ENCODE measurements at places on chromosomes 3 and 15.

GRCh38 chr3:16788440-16789056 is 96.2 kb upstream of the PLCL2 start:
- DNase-seq: no peak

GRCh38 chr3:106745344-106746168 is 631.7 kb upstream of the CCDC54 start:
- no peak for DNase-seq

DNA sequence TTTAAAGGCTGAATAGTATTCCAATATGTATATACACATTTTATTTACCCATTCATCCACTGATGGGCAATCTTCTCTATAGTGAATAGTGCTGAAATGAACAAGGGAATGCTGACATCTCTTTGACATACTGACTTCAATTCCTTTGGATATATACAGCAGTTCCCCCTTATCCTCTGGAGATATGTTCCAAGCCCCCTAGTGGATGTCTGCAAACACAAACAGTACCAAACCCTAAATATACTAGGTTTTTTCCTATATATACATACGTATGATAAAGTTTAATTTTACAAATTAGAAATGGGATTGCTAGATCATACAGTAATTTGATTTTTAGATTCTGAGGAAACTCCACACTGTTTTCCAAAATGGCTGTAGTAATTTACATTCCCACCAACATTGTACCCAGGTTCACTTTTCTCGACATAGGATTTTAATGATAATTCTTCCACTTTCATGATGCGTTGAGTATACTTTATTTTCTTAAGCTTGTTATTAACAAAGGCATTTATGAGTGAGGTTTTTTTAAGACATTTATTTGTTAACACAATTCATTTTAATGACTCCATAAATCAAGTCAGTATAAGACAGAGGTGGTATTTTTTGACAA is 38.2 kb downstream of the VPS13C start:
- no peak for DNase-seq

- DNase-seq: peak; percentile 1
Observed at GRCh38 chr3:5565026-5565425, 377.5 kb downstream of the EDEM1 start.

GRCh38 chr3:196969660-196970546 is 1.3 kb upstream of the PIGZ start:
- no peak for DNase-seq

DNA sequence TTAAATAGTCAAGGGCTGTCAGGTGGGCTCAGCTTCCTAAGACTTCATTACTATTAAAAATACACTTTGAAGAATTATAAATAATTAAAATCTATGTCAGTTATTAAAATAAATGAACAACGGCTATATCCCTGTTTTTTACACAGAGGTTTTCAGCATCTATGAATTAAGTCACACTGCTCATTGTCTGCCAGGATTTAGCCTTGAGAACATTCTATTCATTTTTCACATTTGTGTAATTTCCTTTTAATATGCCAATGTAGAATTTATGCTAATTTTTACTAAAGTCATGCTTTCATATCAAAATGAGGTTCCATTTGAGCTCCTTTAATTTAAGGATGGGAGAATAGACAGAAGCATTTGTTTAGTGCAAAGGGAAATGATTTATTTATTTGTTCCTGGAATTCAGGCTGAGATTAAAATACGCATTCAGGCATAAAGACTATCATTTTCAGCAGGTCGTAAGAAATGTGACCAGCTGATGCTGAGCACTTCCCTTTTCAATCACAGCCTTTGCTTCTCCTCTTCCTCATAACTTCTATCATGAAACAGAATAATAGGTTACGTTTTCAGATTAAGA is 345.1 kb downstream of the MFSD1 start:
- DNase-seq: no peak

- no peak for DNase-seq
Observed at GRCh38 chr3:156760333-156760732, 65.8 kb upstream of the LEKR1 start.

- no peak for DNase-seq
Observed at GRCh38 chr15:43969802-43970375, 143.1 kb downstream of the WDR76 start.

GRCh38 chr3:24683633-24684384 is 189.2 kb upstream of the THRB start:
- no peak for DNase-seq

DNA sequence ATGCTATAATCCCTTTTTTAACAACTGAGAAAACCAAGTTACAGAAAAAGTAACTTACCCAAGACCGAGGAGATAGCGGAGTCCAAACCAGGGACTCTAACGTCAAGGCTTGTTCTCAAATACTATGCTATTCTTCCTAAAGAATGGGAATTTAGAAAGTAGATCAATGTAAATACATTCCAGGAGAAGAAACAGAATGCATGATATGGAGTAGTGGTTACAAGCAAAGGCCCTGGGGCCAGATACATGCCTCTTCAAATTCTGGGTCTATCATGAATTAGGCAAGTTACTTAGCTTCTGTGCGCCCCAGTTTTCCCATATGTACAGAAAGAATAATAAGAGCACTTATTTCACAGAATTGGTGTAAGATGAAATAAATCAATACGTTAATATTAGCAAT is 102.0 kb upstream of the CHMP2B start:
- no peak for DNase-seq

DNA sequence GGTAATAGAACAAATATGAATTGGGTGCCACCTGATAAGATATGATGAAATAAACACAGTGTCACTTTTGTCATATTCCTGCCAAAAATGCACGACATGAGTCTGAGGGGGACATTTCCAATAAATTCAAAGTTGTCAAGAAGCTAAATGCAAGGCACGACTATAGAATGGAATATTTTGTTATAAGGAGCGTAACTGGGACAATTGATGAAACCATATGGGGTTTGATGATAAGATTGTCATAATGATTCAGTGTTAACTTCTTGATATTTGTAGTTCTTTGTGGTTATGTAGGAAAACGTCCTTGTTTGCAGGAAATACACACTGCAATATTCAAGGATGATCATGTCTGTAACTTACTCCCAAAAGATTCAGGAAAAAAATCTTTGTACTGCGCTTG is 163.3 kb downstream of the MEX3B start:
- no peak for DNase-seq

DNA sequence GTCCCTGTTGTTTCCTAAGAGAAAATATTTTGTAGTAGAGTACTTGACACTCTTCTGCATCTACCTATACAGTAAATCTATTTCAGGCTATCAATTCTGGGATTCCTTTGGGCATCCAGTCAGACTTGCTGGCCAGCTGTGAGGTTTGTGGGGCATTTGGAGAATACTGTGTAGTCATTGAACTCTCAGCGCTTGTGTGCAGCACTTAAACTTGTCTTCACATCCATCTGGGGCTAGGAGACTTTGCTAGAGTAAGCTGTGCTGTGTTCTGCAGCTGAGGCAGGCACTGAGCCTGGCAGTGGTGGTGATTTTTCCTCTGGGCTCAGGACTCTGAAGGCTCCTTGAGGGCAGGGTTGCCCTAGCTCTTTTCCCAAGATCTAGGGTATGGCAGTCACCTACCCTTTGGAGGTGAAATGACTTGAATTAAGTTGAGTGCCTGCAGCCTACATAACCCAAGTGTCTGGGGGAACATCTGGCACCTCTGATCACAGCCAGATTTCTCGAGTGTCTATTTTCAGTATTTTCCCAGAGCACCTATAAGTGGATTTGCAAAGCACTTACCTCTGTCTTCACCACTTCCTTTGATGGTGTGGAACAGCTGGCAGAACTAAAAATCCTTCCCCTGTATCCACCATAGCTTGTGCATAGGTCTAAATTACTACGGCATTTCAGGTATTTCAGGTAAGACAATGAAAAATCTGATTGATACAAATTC is 19.3 kb downstream of the CLSTN2 start:
- DNase-seq: no peak

DNA sequence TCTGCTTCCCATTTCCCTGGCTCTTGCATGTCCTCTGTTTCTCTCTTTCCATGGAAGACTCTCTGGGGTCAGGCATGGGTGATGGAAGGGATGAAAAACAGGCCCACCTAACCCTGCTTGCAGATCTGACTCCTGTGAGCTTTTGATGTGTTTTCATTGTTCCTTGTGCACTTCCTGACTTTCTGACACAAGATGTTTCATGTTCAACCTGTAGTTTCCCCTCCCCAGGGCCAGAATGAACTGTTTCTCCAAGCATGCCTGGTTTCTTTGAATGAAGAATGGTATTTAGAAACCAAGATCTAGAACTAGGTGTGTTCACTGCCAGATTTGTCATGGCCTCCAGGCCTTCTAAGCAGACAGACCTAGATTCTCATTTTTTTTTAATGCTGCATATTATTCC is 36.1 kb upstream of the CRTC3 start:
- no peak for DNase-seq

- DNase-seq: peak; percentile 62
Observed at GRCh38 chr15:66720206-66721010, 18.4 kb downstream of the SMAD6 start.

DNA sequence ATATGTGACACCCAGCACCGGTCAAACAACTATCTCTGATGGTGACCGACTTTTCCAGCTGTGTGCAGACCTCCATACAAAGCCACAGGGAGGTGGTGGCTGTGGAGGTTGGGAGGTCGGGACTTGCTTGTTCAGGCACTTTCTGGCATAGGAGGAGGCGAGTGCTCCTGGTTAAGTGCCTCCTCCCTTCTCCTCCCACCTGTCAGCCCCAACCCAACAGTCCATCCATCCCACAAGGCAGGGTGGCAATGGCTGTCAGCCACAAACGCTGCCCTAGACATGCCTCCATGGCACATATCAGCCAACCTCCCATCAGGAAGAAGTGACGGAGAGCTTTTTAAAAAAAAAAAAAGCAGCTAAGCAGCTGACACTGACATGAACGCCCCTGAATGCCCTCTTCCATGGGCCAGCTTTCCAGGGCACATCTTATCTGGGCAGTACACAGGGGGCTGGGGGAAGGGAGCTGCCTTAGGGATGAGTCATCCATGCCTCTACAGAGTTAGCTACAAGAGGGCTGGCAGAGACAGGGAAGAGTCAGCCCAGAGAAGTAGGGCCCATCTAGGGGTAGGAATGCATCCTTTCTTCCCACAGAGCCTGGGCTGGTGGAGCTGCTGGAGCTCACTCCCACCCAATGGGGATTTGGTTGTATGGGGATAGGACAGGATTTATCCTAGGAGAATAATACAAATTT is 41.2 kb downstream of the CCDC12 start:
- no peak for DNase-seq

DNA sequence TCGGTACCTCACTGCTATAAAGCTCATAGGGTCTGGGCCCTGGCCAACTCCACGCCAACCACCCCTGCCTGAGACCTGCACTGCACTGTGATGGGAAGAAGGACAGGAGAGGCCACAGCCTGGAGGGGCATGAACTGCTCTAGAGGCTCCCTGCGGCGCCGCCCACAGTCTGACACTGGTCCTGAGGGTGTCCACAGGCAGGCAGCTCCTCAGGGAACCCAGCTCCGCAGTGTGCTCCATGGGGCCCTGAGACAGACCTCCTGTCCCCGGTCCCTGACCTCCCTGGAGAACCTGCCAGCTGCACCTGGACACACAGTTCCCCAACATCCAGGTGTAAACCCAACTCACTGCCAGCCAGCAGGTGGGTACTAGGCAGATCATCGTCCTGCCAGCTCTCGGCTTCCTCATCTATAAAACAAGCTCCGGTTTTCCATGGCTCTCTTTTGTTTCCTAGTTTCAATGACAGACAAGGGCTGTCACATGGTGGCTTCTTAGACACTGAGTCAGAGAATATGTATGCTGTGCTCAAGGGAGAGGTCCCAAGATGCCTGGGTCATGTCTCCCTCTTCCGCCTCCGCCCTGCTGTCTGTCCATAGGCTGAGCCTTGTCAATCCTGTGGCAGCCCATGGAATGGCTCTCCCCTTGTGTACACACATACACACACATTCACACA is 5.1 kb upstream of the HAPLN3 start:
- DNase-seq: no peak

DNA sequence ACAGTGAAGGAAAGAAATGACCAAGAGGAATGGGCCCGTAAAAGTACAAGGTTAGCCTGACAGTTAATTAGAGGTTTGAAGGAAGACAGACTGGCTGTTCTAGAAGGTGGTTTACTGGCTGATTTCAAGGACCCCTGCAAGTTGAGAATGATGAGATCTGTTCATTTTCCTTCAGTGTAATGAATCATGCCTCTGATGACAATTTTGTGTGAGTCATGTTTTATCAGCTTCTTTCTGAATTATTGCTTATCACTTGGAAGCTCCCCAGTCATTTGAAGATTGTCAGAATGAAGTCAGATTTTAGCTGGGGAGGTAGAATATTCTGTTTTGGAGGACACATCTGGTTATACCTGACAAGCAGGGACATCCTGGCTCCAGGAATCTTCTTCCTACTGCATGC is 50.6 kb downstream of the DRD3 start:
- no peak for DNase-seq

DNA sequence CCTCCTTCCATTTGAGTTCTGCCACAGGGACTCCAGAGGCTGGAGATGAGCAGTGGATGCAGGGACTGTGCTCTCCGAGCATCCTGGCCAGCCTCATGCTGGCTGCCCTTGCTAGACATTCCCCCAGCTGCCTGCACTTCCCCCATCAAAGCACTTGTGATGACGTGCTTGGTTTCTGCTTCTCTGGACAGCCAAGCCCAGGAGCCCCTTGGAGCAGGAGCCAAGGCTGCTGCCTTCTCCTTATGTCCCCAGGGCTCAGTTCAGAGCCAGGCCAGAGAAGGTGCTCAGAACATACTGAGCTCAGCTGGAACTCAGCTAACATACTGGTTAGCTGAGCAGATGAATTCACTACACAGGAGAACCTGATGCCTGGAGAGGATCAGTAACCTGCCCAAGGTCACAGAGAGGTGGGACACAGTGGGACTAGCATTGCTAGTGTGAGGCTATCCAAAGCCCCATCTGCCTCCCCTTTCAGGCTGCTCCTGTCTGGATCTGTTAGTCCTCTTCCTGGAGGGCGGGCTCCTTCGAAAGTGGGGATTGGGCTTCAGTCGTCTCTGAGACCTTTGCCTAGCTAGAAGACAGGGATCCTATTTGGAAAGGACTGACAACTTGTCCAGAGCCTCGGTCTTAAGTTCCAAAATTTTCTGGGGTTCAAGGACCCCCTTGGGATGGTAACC is 4.3 kb downstream of the PCBP4 start:
- DNase-seq: no peak

GRCh38 chr3:25863416-25863959 is 73.6 kb downstream of the OXSM start:
- DNase-seq: no peak

DNA sequence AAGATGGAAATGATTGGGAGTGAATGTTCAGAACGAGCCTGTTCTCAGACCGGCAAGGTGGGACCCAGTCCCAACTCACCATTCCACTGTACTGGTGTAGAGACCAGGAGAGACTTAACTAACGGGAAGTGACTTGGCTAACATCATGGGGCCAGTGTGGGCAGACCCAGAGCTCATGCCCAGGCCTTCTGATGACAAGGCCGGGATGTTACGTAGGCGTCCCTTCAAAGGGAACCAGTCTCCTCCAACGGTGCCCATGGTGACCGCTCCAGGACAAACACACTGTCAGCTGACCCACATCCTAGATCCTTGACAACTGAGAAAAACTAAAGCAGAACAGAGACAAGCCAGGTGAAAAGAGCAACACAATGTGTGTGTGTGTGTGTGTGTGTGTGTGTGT is 128.4 kb upstream of the HACD2 start:
- no peak for DNase-seq
